Spleen (tissue), 13 donors: ENCODE measurements at places on chromosomes 3 and 15. TPM values are rescaled to one million over a fixed set of nuclear protein-coding genes. Genes with fewer than 3 reads are reported as not detected.

The SH2D7 gene
- total RNA-seq: not detected

The SYNPR gene
- total RNA-seq: not detected

The PP2D1 gene
- not detected for total RNA-seq

The SIDT1 gene
- 47.4 TPM for total RNA-seq

The STRIT1 gene
- total RNA-seq: not detected

The CLRN1 gene
- not detected for total RNA-seq

The RTP4 gene
- total RNA-seq: 13.8 TPM

The PARP16 gene
- 11.3 TPM for total RNA-seq

The EOMES gene
- 12.1 TPM for total RNA-seq

The GOLGA6L7 gene
- not detected for total RNA-seq

The ANKUB1 gene
- total RNA-seq: not detected

The SMAD6 gene
- total RNA-seq: 3.6 TPM

- no peaks in the 10 kb centered on the region for H3K4me1 ChIP-seq
- DNase-seq: no peak
- H3K27me3 ChIP-seq: no peaks in the 10 kb centered on the region
- no peaks in the 10 kb centered on the region for H3K36me3 ChIP-seq
Observed at GRCh38 chr3:193095366-193095765, 145.7 kb upstream of the PLAAT1 start.

GRCh38 chr3:42179110-42179725 lies 86.8 kb downstream of the CCK start:
- no peaks in the 10 kb centered on the region for H3K36me3 ChIP-seq
- H3K27ac ChIP-seq: no peak overlapping the region
- H3K4me1 ChIP-seq: peaks cover 5% of the 10 kb centered on the region
- no peaks in the 10 kb centered on the region for H3K27me3 ChIP-seq
- DNase-seq: no peak

DNA sequence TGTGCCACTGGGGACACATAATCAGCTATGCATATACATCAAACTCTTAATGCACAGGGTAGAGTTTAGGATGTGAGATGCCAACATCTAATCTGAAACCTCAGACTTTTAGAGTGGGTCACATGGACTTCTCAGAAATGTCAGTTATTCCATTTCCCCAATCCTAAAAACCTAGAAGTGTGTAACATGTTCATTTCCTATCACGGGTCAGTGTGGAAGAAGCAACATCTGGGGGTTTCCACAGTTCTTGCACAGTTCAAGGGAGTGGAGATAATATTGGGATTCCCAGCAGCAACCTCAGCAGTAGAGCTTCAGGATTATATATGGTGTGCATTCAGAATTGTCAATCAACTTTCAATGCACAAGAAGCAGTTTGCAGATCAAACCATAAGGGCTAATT lies 44.4 kb upstream of the SPRED1 start:
- no peak for DNase-seq
- H3K4me1 ChIP-seq: no peaks in the 10 kb centered on the region
- H3K36me3 ChIP-seq: no peaks in the 10 kb centered on the region
- H3K4me3 ChIP-seq: no peak overlapping the region
- no peak overlapping the region for H3K27ac ChIP-seq

DNA sequence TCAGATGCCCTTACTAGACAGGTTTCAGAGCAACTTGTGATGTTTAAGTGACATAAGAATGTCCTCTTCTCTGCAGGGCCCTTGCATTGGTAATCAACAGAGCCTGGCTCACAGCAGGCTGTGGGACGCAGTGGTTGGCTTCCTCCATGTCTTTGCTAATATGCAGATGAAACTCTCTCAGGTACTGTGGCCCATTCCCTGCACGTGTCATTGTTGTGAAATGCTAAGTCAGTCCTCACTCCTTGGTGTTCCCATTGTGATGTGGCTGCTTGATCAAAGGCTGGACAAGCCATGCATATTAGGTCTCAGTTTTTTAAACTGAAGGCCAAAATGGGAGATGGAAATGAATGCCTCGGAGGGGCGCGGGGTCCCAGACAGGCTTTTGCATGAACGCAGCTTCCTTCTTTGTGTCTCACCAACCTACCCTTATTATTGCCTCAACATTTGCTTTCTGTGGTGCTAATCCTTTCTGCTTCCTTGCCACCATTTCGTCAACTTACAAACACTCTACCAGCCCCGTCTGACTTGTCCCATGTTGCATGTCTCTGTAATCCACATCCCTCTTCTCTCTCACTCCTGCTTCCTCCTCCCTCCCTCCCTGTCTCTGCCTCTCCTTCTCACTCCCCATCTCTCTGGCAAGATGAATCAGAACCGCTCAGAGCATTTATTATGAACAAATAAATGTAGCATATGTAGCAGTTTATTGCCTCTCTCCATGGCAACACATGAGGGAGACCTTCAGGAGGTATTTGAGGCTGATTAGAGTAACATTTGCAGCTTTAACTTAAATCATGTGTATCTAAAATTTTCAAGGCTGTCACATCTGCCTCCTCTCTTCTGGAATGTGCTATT lies 133.2 kb upstream of the CHRM5 start:
- H3K36me3 ChIP-seq: no peaks in the 10 kb centered on the region
- no peaks in the 10 kb centered on the region for H3K27me3 ChIP-seq
- H3K4me3 ChIP-seq: no peak overlapping the region
- no peak overlapping the region for H3K27ac ChIP-seq

DNA sequence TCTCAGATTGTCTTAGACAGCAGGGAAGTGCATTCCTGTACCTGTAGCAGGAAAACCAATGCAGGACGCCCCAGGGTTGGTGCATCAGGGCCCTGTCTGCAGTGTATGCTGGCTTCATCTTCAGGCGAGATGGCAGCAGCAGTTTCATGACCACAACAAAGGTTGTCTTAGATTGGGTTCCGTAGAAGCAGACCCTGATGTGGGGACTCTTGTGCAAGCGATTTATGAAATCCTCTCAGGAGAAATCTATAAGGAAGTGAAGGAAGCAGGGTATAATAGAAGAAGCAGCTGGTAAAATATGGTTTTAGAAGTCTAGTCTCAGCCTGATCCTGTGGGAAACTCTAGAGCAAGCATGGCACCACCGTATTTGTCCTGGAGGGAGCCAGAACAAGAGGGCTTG lies 25.0 kb downstream of the DNAH1 start:
- H3K4me3 ChIP-seq: no peak overlapping the region
- H3K27ac ChIP-seq: no peak overlapping the region
- H3K27me3 ChIP-seq: no peaks in the 10 kb centered on the region
- peaks cover 9% of the 10 kb centered on the region for H3K4me1 ChIP-seq
- DNase-seq: no peak

- H3K4me3 ChIP-seq: no peak overlapping the region
- no peak for DNase-seq
- no peaks in the 10 kb centered on the region for H3K36me3 ChIP-seq
- no peak overlapping the region for H3K27ac ChIP-seq
- H3K4me1 ChIP-seq: no peaks in the 10 kb centered on the region
Observed at GRCh38 chr3:169460035-169460434, 203.5 kb downstream of the MECOM start.

GRCh38 chr3:147851062-147851461 lies 441.9 kb downstream of the ZIC1 start:
- no peak overlapping the region for H3K27ac ChIP-seq
- DNase-seq: no peak
- no peak overlapping the region for H3K4me3 ChIP-seq
- H3K4me1 ChIP-seq: no peaks in the 10 kb centered on the region
- no peaks in the 10 kb centered on the region for H3K27me3 ChIP-seq

DNA sequence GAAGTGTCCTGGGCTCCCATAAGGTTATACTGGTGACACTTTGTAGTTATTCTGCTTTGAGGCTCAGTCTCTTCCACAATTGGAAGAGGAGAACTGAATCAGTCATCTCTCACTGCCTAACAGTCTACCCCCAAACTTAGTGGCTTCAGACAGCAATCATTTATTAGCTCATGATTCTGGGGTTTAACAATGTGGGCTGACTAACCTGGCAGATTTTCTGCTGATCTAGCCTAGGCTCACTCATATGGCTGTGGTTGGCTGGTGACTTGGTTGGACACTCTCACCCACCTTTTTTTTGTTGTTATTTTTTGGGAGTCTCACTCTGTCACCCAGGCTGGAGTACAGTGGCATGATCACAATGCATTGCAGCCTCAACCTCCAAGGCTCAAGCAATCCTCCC lies 7.1 kb downstream of the GPD1L start:
- no peaks in the 10 kb centered on the region for H3K27me3 ChIP-seq
- H3K27ac ChIP-seq: peak overlapping the region; percentile 37
- no peak overlapping the region for H3K4me3 ChIP-seq
- DNase-seq: no peak

- H3K4me3 ChIP-seq: no peak overlapping the region
- H3K4me1 ChIP-seq: peaks cover 16% of the 10 kb centered on the region
- H3K27me3 ChIP-seq: no peaks in the 10 kb centered on the region
- no peak for DNase-seq
Observed at GRCh38 chr3:63990733-63991132, 32.6 kb downstream of the PSMD6 start.

- H3K36me3 ChIP-seq: peaks cover 1% of the 10 kb centered on the region
- no peak overlapping the region for H3K27ac ChIP-seq
- no peak overlapping the region for H3K4me3 ChIP-seq
- H3K27me3 ChIP-seq: no peaks in the 10 kb centered on the region
- no peak for DNase-seq
Observed at GRCh38 chr3:45753095-45753494, 43.2 kb downstream of the SLC6A20 start.

- no peak overlapping the region for H3K4me3 ChIP-seq
- no peaks in the 10 kb centered on the region for H3K36me3 ChIP-seq
- H3K4me1 ChIP-seq: no peaks in the 10 kb centered on the region
- no peak overlapping the region for H3K27ac ChIP-seq
Observed at GRCh38 chr15:93331545-93332167, 242.6 kb upstream of the RGMA start.

DNA sequence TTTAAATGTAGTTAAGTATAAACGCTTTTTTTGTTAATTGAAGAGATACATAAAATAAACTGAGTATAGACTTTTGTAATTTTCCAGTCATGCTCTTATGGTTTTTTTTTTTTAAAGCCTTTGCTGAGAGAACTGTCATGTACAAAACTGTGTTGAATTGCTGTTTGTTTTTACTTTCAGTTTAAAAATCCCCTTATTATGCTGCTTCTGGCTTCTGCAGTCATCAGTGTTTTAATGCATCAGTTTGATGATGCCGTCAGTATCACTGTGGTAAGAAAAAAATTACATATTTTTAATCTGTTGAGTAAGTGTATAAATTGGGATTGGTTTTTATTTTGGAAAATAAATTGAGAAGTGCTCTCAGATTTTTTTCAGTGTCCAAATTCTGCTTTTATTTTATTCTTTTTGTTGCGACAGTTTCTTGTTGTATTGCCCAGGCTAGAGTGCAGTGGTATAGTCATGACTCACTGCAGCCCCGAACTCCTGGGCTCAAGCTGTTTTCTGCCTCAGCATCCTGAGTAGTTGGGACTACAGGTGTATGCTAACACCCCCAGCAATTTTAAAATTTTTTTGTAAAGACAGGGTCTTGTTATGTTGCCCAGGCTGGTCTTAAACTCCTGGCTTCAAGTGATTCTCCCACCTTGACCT lies 40.7 kb downstream of the ATP2C1 start:
- H3K4me1 ChIP-seq: no peaks in the 10 kb centered on the region
- no peaks in the 10 kb centered on the region for H3K27me3 ChIP-seq
- H3K27ac ChIP-seq: no peak overlapping the region

DNA sequence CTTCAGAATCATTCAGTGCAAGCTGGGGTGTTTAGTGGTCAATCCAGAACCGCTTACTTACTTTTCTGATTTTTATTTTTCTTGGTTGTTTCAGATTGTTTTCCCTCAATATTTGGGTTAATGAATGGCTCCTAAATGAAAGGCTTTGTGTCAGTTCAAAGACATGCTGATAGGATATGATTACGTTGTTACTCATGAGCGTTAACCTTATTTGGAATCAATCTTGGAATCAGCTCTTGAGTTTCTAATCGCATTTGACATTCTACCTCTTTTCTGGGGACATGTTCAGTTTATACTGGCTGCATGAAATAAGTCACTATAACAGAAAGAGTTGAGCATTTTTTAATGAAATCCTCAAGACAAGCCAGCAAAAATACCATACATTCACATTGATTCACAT lies 50.2 kb downstream of the ATP11B start:
- no peaks in the 10 kb centered on the region for H3K27me3 ChIP-seq
- peaks cover 99% of the 10 kb centered on the region for H3K36me3 ChIP-seq
- H3K4me3 ChIP-seq: no peak overlapping the region
- H3K4me1 ChIP-seq: no peaks in the 10 kb centered on the region
- H3K27ac ChIP-seq: no peak overlapping the region

DNA sequence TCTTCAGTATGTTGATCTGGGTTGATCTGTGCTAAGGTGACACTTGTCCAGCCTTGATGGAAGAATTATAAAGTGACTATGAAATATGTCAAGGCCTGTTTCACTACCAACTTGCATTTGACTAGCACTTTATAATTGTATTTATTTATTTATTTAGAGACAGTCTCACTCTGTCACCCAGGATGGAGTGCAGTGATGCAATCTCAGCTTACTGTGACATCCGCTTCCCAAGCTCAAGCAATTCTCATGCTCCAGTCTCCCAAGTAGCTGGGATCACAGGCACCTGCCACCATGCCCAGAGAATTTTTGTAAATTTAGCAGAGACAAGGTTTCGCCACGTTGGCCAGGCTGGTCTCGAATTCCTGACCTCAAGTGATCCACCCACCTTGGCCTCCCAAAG lies 25.5 kb upstream of the LACTB start:
- no peak overlapping the region for H3K4me3 ChIP-seq
- no peaks in the 10 kb centered on the region for H3K27me3 ChIP-seq
- no peaks in the 10 kb centered on the region for H3K36me3 ChIP-seq

- H3K27me3 ChIP-seq: no peaks in the 10 kb centered on the region
- no peak for DNase-seq
- H3K36me3 ChIP-seq: no peaks in the 10 kb centered on the region
- H3K4me1 ChIP-seq: no peaks in the 10 kb centered on the region
- no peak overlapping the region for H3K27ac ChIP-seq
- H3K4me3 ChIP-seq: no peak overlapping the region
Observed at GRCh38 chr15:97933589-97933988, 26.9 kb upstream of the ARRDC4 start.

- no peak overlapping the region for H3K27ac ChIP-seq
- no peak for DNase-seq
- H3K4me3 ChIP-seq: no peak overlapping the region
- no peaks in the 10 kb centered on the region for H3K4me1 ChIP-seq
Observed at GRCh38 chr3:106380232-106380631, 511.4 kb upstream of the CBLB start.

- no peak for DNase-seq
- peaks cover 67% of the 10 kb centered on the region for H3K4me1 ChIP-seq
- no peak overlapping the region for H3K27ac ChIP-seq
- no peaks in the 10 kb centered on the region for H3K36me3 ChIP-seq
Observed at GRCh38 chr3:5123937-5124336, 1.8 kb downstream of the ARL8B start.
